ENCODE measurements at places on chromosomes 4 and X.

DNA sequence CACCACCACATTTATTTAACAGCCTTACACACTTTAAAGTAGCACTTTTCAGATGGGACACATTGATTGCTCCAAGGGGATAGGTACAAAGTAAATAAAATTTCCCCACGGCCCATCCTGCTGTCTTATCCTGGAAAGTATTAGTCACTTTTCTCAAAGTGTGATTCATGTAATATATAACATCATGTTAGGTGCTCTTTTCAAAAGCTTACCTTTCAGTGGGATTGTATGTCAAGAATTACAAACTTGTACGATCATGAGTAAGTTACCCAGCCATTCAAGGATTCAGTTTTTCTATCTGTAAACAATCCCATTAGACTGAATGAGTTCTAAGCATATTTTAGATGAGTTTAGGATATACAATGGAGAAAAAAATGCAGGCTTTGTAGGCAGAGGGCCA is 876.6 kb upstream of the GRID2 start:
- no peak for DNase-seq

DNA sequence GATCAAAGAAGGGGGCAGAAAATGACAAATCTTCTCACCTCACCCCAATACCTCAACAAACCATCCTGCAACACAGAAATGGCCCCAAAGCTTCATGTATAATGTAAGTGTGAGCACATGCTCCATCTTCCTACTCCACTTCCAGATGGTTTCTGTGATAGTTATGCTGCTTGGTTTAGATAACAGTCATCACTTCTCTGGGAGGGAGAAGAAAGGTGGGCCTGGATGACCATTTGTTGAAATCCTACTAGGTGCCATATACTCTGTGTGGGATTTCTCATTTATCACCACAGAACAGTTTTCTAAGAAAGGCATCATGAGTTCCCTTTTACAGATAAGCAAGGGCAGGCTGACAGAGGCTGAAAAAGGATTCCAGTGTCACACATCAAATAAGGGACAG is 31.3 kb upstream of the NXF3 start:
- no peak for DNase-seq

DNA sequence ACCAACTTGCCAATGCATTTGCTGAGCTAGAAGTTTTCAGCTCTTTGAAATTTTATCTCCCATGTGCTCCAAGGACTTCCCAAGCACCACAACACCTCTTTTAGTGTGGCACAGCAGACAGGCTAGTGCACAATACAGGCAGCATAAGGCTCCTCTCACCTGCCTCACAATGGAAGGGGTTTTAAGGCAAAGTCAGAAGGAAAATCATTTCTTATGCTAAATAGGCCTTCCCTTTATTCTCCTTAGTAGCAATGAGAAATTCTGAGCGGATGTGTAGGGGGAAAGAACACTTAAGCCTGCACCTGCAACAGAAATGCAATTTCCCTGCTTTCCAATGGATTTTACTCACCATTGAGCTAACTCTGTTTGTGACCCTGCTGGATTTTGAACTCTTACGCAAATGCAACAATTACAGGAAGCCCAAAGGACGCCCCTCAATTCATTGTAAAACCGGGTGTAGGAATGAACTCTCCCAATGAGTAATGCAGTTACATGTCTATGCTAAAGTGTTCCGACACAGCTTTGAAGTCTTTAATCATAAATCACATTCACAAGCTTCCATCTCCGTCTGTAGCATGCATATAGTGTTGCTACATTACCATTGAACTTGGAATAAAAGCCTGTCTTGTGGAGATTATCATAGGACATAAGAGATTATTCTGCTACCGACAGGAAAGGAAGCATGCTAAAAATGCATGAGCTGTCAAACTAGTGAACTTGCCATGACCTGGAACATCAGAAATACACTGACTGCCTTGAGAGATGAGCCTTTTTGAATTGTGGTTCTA is 1084.9 kb downstream of the RPA4 start:
- DNase-seq: no peak

DNA sequence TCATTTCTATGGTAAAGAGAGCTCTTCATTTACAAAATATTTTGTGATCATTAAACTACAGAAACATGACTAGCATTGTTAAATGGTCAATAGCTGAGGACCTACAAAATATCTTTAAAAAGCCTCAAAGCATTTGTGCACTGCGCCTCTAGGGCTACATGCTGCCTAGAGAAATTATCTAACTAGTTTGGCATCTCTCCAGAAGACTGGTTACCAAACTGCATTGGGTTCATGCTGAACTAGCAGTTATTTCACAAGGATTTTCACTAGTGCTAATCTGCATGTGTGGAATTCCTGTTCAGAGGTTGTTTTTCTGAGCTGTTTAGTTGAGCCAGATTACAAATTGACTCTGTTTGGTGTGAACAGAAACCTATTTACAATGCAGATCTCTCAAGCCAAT is 58.5 kb upstream of the PITX2 start:
- DNase-seq: no peak

DNA sequence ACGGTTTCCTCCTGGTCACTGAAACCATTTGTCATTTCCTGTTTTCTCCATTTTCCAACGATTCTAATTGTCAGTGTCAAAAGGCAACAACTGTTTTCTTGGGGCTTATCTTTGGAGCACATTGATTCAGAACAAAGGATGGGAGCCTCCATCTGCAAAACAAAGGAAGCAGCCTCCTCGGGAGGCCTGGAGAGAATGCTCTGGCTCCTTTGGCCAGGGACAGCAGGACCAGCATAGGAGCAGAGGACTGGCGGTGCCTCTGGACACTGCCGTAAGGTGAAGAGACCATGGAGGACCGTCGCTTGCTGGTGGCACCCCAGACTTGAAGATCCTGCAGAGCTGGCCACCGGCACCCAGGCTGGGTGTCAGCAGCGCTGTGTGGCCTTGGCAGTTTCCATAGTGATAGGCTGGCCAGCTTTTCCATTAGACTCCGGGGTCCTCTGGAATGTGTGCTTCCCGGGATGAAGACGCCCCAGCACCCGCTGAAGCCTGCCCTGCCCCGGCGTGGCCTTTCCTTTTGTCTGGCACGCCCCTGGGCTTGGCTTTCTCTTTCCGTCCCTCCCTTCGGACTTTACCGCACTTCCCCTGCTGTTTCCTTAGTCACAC is 61.1 kb upstream of the MTM1 start:
- no peak for DNase-seq

GRCh38 chrX:42128020-42128419 is 204.7 kb upstream of the CASK start:
- DNase-seq: no peak

DNA sequence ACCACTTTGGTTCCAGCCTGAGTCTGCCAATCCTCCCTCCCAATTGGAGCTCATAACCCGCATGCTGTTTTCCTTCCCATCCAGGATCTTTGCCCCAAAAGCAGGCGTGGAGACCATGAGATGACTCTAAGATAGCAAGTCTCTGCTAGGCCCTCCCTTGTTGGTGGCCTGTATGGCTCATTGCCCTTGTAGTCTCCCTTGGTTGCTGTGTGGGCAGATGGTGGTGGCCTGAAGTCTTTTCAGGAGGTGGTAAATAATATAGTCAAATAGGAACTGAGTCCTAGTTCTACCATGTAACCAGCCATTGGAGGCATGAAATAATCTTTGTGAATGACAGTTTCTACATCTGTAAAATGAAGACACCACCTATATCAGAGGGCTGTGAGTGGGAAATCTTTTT is 1.2 kb downstream of the ATP6AP1 start:
- DNase-seq: no peak

DNA sequence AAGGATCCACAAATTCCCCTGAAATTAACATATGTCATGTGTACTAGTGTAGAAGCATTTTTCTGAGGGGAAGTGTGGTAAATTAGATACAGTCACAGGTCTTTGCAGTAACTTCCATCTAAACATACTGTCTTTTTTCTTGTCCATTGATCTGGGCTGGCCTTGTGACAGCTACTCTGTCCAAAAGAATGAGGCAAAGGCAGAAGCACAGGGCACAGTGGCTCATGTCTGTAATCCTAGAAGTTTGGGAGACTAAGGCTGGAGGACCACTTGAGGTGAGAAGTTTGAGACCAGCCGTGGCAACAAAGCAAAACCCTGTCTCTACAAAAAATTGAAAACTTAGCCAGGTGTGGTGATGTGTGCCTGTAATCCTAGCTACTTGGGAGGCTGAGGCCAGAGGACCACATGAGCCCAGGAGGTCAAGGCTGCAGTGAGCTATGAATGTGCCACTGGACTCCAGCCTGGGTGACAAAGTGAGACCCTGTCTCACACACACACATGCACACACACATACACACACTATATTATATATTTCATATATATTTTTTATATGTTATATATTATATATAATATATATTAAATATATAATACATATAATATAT is 47.6 kb downstream of the HAND2 start:
- DNase-seq: no peak

GRCh38 chr4:70619288-70619687 is 9.3 kb upstream of the ENAM start:
- DNase-seq: no peak

- DNase-seq: no peak
Observed at GRCh38 chr4:119204916-119205315, 7.6 kb upstream of the USP53 start.

DNA sequence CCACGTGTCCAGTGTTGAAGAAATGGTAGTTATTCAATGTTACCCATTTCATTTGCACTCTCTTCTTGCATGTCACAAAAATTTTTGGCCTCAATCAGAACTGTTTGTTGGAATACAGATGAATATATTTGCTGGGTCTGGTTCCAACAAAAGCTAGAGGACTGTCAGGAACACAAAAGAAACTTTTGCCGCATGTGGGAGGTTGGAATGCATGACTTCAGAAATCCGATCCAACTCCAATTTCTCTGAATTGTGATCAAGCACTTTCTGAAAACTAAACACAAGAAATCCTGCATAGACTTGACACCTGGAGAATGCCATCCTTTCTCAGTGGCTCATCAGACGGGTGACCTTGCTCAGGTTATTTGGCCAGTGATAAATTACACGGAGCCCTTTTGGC is 15.4 kb downstream of the SETD7 start:
- no peak for DNase-seq

GRCh38 chr4:10535912-10536311 is 78.7 kb upstream of the ZNF518B start:
- no peak for DNase-seq

- no peak for DNase-seq
Observed at GRCh38 chrX:48787505-48788443, 1.4 kb downstream of the GATA1 start.

- DNase-seq: no peak
Observed at GRCh38 chrX:32408389-32408788, 803.0 kb downstream of the DMD start.

- no peak for DNase-seq
Observed at GRCh38 chrX:20315140-20315539, 48.4 kb upstream of the RPS6KA3 start.

DNA sequence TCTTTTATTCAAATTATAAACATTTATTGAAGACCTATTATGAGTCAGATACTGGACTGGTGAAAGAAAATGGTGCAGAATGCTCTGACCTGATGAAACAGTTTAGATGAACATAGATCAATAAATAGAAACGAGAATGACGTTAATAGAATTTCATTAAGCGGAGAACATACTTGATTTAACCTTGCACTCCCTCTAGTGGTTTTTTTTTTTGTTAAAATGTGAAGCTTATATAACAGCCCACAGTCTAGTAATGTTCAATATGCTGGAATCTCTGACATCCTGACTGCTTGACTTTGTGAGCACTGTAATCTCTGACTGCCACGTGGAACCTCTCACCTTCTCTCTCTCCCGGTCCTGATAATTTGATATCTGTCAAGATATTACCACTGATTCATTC is 32.3 kb downstream of the HDAC8 start:
- DNase-seq: no peak

GRCh38 chrX:116276261-116276660 is 105.7 kb downstream of the AGTR2 start:
- no peak for DNase-seq

- no peak for DNase-seq
Observed at GRCh38 chrX:40130207-40130606, 32.4 kb upstream of the BCOR start.

DNA sequence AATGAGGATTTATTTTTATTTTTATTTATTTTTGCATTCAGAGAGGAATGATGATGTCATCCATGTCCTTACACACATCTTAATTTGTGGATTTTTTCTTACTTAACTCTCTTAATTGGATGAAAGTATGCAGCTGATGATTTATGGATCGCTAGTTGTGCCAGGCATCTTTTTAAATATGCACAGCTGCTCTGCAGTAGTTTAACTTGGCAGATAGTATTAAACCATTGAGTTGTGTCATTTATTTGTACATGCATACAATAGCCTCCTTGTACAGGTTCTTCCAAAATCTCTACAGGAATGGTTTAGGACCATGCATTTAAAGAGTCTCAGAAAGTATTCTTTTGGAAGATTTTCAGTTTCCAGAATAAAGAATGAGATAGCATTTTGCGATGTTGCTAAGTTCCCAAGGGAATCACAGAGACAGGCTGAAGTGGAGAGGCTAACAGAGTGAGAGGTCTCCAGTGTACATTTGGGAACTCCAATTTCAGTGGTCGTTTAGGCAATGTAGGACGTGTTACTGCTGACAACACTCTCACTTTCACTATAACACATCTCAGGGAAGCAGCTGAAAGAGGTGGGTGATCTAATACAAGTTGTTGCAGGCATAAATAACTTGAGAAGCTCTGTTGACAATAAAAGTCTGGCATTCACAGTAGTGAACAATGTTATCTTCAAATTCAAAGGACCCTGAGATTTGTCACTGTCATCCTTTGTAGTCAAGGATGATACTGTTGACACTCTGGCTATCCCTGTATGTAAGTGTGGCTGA is 49.9 kb upstream of the SCRG1 start:
- no peak for DNase-seq

DNA sequence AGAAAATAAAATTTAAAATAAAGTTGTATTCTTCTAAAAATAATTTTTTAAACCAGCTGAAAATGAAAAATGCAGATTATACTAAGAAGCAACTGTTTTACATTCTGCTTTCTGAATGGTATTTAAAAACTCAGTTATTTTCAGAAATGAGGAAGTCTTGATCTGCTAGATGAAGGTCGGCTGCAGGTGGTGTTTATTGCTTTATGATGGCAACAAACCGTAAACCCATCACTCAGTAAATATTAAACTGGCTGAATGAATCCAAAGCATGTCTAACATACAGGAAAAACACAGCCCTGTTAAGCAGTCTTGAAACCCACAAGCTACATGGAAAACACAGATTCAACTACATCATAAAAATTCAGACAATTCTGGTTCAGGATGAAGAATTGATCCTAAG is 29.3 kb downstream of the DYNLT3 start:
- no peak for DNase-seq

GRCh38 chr4:100875296-100876068 is 357.7 kb upstream of the EMCN start:
- DNase-seq: no peak

- no peak for DNase-seq
Observed at GRCh38 chr4:118915468-118915867, 26.8 kb downstream of the SYNPO2 start.

- no peak for DNase-seq
Observed at GRCh38 chr4:106671716-106672115, 303.1 kb upstream of the GIMD1 start.

- DNase-seq: no peak
Observed at GRCh38 chr4:186167605-186168004, 23.8 kb upstream of the CYP4V2 start.
